ENCODE measurements at places on chromosomes 2 and 18.

DNA sequence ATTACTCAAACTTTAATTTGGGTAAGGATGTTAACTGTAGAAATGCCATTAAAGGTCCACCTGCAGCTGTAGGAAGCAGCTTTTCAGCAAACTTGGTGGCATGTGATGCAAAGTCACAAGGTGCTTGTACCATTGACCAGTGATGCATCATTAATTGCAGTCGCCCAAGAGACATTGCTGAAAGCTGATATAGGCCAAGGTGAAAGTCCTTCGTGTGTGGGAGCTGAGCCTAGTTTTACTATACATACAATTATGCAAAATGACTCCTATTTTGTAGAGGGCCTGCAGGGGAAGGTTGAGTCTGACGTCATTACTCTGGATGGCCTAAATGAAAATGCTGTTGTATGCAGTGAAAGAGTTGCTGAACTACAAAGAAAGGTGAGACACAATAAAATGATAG is 40.5 kb downstream of the ALMS1 start:
- no peak for DNase-seq

DNA sequence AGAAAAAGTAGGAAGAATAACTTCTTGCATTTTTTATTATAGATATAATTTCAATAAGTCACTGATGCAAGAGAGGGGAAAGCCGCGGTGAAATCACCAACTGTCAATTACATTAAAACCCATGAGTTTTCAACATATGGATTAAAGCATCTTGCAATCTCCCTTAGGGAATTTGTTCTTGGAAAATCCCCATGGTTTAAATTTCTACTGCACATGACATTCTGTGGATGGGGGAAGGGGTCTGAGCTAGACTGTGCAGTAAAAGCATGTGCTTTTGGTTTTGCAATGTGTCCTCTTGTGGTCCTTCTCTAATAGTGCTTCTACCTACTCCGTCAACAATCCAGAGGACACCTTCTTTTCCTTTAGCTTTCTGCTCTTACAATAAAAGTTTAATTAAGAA is 894.0 kb downstream of the DCDC2C start:
- DNase-seq = no peak

- no peak for DNase-seq
These were observed 22.2 kb upstream of the TTC39C start for GRCh38 chr18:23992089-23992940.

- no peak for DNase-seq
These were observed 108.7 kb downstream of the MAP3K20 start for GRCh38 chr2:173184031-173185004.

- no peak for DNase-seq
These were observed 46.4 kb downstream of the ZNF521 start for GRCh38 chr18:25305584-25305983.

DNA sequence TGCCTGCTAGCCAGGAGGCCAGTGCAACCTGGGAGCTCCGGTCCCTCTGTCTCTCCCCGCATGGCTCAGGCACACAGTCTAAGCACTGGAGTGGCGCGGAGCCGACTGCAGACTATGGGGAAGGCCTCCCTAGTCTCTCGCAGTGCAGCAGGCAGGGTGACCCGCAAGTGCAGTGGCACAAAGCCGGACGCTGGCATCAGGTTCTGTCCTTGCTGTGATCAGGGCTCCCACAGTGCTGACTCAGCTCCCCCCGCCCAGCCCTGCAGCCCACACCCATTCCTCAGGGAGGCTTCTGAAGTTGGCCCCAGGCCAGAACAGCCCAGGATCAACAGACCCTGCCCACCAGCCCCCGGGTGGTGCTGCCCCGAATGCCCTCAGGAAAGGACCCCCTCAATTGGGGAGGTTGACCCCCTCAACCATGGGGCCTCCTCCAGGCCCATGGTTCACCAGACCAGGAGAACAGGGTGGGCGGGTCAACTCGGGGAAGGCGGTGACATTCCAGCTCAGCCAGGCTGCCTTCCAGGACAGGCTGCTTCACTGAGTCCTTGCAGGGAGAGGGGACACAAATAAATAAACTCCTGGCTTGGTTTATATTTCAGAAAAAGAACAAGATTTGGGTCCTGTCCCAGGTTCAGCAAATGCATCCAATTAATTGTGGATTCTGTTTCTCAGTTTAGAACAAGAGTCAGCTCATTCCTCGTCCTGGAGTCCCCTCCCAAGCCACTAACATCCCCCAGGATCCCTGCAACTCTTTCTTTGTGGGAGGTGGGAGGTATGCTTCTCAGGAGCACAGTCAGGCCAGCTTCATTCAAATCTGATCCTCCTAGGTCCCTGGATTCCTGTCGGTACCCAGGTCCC is 12.2 kb downstream of the BIN1 start:
- DNase-seq = no peak

GRCh38 chr2:88181511-88181910 is 11.4 kb downstream of the THNSL2 start:
- no peak for DNase-seq

- no peak for DNase-seq
These were observed 29.4 kb downstream of the LIPG start for GRCh38 chr18:49591271-49591670.

- DNase-seq = no peak
These were observed 41.5 kb downstream of the TSHZ1 start for GRCh38 chr18:75252136-75252535.

- DNase-seq = no peak
These were observed 311.1 kb downstream of the NR4A2 start for GRCh38 chr2:156021146-156022040.

DNA sequence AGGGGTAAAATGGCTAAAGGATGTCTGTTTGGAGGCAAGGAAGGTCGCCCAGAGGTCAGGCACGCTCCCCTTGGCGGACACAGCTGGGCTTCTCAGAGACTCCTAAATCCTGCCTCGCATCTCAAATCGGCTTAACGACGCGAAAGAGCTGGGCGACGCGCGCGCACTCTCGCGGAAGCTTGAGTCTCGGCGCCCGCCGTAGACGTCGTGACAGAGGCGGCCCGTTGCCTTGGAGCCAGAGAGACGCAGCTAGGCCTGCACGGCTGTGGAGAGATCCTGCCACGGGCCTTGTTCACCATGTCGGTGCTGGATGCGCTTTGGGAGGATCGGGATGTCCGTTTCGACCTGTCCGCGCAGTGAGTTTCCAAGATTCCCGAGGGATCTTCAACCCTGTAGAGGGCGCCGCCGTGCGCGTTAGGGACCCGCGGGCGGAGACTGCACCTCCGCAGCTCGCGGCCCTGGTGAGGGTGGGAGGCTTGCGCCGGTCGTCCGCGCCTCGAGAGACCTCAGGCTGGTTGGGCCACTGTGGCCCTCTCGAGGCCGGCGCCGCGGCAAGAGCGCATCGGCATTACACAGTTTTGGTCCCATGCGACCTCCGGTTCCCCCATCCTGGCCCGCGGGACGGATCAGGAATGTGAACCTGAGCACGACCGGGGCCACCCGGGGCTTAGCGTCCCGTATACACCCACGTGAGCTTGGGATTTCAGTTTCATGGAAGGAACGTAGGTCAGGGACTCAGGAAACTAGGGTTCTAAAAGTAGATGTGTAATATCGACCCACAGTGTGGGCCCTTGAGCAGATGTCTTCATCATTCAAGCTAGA is at the start of gene BBS5:
Gene BBS5 (plus strand): TSS at position 238 of the 822 bp plus-strand sequence. CDS start 60 bp downstream, at position 298.
- peak; percentile 33 for DNase-seq

DNA sequence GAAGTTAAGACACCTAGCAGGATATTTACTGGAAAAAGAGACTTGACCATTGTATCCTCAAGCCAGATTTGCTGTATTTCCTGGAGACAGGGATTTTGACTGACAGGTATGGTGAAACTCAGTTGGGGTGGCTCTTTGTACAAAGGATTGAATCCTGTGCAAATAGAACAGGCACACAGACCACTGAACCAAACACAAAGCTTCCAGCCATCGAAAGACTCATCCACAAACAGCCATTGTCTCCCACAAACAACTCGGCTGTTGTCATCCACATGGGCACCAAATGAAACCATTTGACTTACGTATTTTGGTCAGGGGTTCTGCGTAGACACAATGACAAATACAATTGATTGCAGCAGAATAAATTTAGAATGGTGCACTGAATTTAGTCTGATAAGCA is 15.9 kb downstream of the RNF152 start:
- DNase-seq = no peak

- DNase-seq = no peak
These were observed 5.6 kb downstream of the IDH1 start for GRCh38 chr2:208249296-208249695.

GRCh38 chr2:240732184-240732583 is 40.5 kb downstream of the AQP12A start:
- DNase-seq = no peak

- peak; percentile 25 for DNase-seq
These were observed 149.2 kb upstream of the NFATC1 start for GRCh38 chr18:79246309-79247108.

GRCh38 chr18:13406736-13407135 is 188.2 kb downstream of the LDLRAD4 start:
- DNase-seq = no peak

DNA sequence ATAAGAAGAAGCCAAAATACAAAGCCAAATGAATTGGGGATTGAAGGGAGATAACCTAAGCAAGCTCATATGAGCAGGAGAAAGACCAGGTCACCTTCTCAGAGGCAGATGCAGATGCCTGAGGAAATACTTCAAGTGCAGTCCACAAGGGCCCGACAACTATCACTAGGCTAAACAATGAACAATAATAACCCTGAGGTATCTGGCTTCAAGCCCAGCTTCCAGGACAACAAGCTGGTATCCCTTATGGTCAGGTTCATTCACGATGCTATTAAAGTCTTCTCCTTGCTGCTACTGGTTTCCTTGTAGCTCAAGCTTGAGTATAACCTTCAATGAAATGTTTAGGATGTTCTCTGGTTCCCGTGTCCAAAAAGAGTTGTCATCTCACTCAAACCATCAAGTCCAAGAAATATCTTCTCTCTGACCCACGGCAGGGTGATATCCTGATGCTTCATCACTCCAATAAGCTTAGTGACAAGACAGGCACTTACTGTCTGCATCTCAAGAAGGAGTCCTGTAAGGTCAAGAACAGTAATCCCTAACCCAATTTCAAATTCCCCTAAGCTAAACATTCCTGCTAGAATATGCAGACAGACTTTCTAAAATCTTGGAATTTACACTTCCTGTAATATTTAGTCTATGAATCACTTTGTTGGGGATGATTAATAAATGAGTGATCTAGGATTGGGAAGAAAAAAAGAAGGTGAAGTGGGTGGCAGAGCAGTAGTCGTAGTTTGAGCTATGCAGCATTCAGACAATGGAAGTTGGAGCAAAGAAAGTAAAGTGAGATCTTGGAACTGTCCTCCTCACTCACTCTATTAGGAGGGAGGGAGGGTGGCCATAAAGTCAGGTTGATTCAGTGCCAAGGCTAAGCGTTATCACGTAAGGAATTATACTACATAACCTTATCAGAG is 33.1 kb downstream of the CHN1 start:
- no peak for DNase-seq

GRCh38 chr2:29053670-29054400 is 20.5 kb downstream of the PCARE start:
- DNase-seq = no peak

GRCh38 chr2:206225435-206226232 is 48.8 kb upstream of the ZDBF2 start:
- no peak for DNase-seq

DNA sequence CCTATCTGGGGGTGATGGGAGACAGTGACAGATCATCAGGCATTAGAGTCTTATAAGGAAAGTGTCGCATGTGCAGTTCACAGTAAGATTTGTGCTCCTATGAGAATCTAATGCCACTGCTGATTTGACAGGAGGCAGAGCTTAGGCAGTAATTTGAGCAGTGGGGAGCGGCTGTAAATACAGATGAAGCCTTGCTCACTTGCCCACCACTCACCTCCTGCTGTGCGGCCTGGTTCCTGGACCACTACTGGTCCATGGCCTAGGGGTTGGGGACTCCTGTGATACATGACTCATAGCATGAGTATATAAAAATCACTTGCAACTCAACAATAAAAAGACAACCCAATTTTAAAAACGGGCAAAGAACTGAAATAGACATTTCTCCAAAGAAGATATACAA is 71.1 kb upstream of the ACAA2 start:
- DNase-seq = no peak

- no peak for DNase-seq
These were observed 226.9 kb upstream of the SMIM21 start for GRCh38 chr18:75654386-75654785.

- no peak for DNase-seq
These were observed at the start of gene VIL1 for GRCh38 chr2:218418717-218419458. Gene VIL1 (plus strand): TSS chr2:218419123. CDS start chr2:218423779, 4,656 bp downstream.

DNA sequence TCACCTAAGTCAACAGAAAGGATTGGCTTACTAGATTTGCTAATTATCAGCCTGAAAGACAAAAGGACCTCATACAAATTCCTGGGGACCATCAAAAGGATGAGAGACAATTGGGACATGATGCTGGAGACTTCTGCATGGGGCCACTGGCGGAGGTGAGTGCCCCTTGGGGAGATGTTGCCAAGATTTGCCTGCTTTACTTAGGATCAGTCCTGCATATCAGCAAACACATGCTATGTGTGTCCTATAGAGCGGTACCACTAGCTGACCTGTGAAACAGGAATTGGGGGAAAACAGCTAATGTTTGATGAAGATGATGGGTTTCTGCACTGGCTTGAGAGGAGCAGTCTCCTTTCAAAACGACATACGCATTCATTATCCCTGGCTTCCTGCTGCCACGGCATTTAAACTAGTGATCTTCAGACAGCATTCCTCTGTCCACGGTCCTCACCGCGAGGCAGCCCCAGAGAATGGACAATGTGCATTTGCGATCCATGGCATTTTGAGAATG is 104.2 kb downstream of the TGIF1 start:
- no peak for DNase-seq

GRCh38 chr2:236633219-236633570 is 63.6 kb downstream of the ACKR3 start:
- DNase-seq = no peak

DNA sequence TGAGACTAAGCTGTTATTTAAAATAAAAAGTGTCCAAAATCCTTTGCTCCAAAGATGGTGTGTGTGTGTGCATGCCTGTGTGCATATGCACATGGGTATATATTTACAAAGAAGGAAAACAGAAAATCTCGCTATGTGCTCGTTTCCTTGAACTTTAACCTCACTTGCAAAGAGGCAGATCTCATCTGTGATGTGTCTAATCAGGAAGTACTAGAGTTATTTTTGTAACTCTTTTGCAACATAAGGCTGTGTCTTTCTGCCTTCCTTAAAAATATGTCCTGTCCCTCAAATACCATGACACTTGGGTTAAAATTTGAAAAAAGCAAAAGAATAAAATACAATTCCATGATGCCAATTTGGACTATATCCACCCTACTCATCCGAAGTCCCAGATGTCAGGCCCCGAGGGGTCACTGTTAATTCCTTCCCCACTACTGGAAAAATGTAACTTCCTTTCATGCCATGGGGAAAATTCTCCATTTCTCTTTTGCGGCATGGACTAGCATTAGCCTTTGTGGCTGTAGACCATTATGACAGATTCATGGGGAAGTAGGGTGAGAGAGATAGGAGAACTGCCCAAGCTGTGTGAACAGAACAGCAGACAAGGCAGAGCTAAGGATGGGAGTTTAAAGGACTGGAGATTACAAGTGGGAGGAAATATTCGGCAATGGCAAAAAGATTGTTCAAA is 191.3 kb downstream of the MYO1B start:
- DNase-seq = no peak
